Smooth muscle cell of the umbilical artery (primary cell): ENCODE measurements at places on chromosomes 13 and 19. TPM values are rescaled to one million over a fixed set of nuclear protein-coding genes. Genes with fewer than 3 reads are reported as not detected.

Gene VAV1
- total RNA-seq, result not detected in 2 replicates

Gene URAD
- total RNA-seq, result not detected in 2 replicates

Gene KRTDAP
- total RNA-seq, result not detected in 2 replicates

Gene BEST2
- total RNA-seq, result not detected in 2 replicates

Gene LRFN3
- total RNA-seq, result 3.6 and 4.2 TPM in 2 replicates

Gene METTL21C
- total RNA-seq, result not detected in 2 replicates

Gene UPK1A
- total RNA-seq, result not detected in 2 replicates

Gene ZNF628
- 1.5 and 3.0 TPM in 2 replicates for total RNA-seq

Gene LACC1
- 23.6 and 31.5 TPM in 2 replicates for total RNA-seq

Gene IZUMO1
- total RNA-seq, result under 0.01 TPM in 1 of 2 replicates, not detected in the other

Gene ADPRHL1
- 0.59 and 1.5 TPM in 2 replicates for total RNA-seq

Gene C5AR1
- total RNA-seq, result under 0.01 and 0.18 TPM in 2 replicates

Gene ZNF626
- total RNA-seq, result 18.4 and 32.1 TPM in 2 replicates

Gene MAP4K1
- not detected in 2 replicates for total RNA-seq

Gene RGL3
- total RNA-seq, result 0.30 TPM in 1 of 2 replicates, not detected in the other

Gene SMIM44
- total RNA-seq, result not detected in 2 replicates

Gene MADCAM1
- total RNA-seq, result under 0.01 TPM in 1 of 2 replicates, not detected in the other

Gene ZNF284
- 3.0 and 3.3 TPM in 2 replicates for total RNA-seq

Gene FAM124A
- 0.14 and 1.2 TPM in 2 replicates for total RNA-seq

Gene R3HDM4
- total RNA-seq, result 21.1 and 32.8 TPM in 2 replicates

Gene ZIC5
- not detected in 2 replicates for total RNA-seq

Gene CEACAM3
- not detected in 2 replicates for total RNA-seq

Gene EDNRB
- total RNA-seq, result 0.23 and 1.8 TPM in 2 replicates

Gene TEX29
- total RNA-seq, result 0.30 TPM in 1 of 2 replicates, not detected in the other
